ENCODE measurements at places on chromosomes 6 and 20. TPM values are rescaled to one million over a fixed set of nuclear protein-coding genes. Genes with fewer than 3 reads are reported as not detected.

Gene MUC21
- total RNA-seq, result not detected

Gene SLPI
- total RNA-seq, result not detected

Gene MDN1
- total RNA-seq, result 30.2 TPM

Gene C20orf144
- total RNA-seq, result not detected

Gene RBM24
- 11.5 TPM for total RNA-seq

Gene C6orf52
- total RNA-seq, result 0.92 TPM

Gene OR2J3
- total RNA-seq, result not detected

Gene HLA-DPA1
- total RNA-seq, result 2.1 TPM

Gene MYBL2
- 1.6 TPM for total RNA-seq

Gene XKR7
- 10.1 TPM for total RNA-seq

Gene CLPSL2
- total RNA-seq, result not detected

Gene TXLNB
- total RNA-seq, result 1.2 TPM

Gene TFAP2A
- 0.46 TPM for total RNA-seq

Gene FAXC
- total RNA-seq, result 44.8 TPM

Gene SLC35F1
- 121 TPM for total RNA-seq

Gene EPPIN
- total RNA-seq, result not detected

Gene LGSN
- total RNA-seq, result under 0.01 TPM
